CD4-positive, alpha-beta T cell treated with Interleukin-6 for 4 hours (primary cell): ENCODE measurements at places on chromosomes 16 and 17.
A peak's percentile ranks its signal among the peaks of the same experiment; 100 is the strongest.

- no peak for DNase-seq
Observed at GRCh38 chr16:72961115-72961832, 86.7 kb downstream of the ZFHX3 start.

GRCh38 chr17:48611681-48612455 is 1.1 kb upstream of the HOXB7 start:
- peak; percentile 26 for DNase-seq

GRCh38 chr16:2468725-2469398 is 2.2 kb upstream of the NTN3 start:
- no peak for DNase-seq

- no peak for DNase-seq
Observed at GRCh38 chr16:85995541-85996423, 96.8 kb downstream of the IRF8 start.

- no peak for DNase-seq
Observed at GRCh38 chr16:28180655-28181460, 30.9 kb downstream of the XPO6 start.

GRCh38 chr16:77430360-77430759 is 4.5 kb downstream of the ADAMTS18 start:
- no peak for DNase-seq

- DNase-seq, result peak; percentile 7
Observed at GRCh38 chr16:69859105-69859989, 91.8 kb upstream of the CLEC18A start.

GRCh38 chr17:49388290-49388640 is 26.2 kb upstream of the ZNF652 start:
- DNase-seq, result peak; percentile 41

DNA sequence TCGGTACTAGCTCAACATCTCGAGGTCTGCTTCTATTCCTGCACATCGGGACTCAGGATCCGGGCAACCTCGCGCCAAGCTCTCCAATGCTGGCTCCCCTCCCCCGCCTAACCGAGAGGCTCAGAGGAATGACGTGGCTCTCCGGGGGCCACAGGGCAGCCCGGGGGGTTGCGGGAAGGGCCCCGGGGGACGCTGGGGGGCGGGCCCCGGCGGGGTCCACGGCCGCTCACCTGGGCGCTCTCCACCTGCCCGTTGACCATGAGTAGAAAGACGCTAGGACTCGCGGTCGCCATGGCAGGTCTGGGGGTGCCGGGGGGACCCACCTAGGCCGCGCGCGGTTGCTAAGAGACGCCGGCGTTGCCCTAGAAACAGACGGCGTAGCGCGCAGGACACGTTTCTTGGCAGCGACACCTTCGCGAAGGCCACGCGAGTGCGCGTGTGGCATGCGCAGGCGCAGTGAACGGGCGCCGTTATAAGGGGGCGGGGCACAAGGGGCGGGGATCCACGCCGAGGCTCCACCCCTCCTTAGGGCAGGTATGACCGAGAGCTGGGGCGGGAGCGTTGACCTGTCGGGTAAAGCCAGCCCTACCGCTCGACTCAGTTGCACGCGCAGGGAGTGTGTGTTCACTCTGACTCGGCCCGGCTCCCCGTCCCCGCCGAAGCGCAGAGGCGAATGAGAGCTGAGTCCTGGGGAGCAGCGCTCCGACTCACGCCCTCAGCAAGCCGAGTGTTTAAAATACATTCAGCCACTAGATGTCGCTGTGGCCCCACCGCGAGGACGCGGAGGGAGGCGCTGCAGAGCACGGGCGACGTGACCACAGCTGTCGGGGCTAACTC is at the start of gene B9D1:
B9D1 (minus strand) TSS at position 447 of the 837 bp plus-strand sequence; CDS start at position 293, 154 bp downstream.
- DNase-seq, result peak; percentile 90

DNA sequence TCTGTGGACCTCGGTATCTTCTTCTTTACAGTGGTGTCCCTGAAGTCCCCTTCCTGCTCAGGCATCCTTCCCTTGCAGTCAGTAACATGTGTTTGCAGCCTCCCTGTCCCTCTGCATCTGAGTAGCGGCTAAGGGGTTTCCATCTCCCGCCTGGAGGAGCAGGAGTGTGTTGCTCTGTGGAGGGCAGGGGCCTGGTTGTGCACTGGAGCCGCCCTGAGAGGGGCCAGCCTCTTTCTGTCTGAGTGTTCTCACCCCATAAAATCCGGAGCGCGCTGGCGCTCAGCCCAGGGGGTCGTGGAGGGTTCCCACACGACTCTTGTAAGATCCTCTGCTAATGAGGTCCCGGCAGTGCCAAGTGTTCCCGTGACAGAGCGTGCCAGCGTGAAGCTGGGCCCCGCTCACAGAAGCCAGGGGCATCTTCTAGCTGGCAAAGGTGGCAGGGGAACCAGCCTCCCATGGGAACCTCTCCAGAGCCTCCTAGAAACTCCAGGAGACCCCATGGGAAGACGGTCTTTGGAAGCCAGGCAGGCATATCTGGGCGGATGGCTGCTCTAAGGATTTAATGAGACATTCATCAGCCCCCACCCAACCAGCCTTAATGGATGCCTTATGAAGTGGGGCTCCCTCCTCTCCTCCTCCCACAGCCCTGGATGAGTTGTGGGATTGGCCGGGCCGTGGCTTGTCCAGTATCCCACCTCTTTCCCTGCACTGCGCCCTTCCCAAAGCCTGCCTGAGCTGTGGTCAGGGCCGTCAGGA is 91.4 kb upstream of the GSE1 start:
- no peak for DNase-seq

DNA sequence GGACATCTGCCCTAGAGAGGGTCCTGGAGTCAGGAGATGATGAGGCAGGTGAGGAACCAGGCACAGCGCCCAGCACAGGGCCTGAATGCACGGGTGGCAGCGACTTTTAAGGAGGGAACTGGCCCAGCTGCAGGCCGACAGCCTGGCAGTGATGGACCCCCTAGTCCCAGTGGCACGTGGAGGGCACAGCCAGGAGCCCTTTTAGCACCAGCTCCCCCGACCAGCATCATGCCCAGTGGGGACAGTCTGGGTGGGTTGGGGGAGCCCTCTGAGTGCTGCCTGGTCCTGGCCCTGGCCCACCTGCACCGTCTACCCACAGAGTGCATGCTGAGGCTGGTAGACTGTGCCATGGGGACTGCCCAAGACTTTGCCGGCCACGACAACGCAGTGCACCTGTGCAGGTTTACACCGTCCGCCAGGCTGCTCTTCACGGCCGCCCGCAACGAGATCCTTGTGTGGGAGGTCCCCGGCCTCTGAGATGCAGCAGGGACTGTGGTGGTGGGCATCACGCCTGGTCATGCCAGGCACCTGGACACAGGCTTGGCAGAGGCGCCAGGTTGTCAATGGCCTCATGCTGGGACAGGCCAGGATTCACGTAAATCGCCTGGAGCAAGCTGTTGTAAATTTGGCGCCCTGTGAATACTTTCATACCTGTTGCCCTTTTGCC is 686 bp upstream of the RHOT2 start:
- no peak for DNase-seq

- DNase-seq, result no peak
Observed at GRCh38 chr17:266701-267667, 85.5 kb upstream of the DOC2B start.

DNA sequence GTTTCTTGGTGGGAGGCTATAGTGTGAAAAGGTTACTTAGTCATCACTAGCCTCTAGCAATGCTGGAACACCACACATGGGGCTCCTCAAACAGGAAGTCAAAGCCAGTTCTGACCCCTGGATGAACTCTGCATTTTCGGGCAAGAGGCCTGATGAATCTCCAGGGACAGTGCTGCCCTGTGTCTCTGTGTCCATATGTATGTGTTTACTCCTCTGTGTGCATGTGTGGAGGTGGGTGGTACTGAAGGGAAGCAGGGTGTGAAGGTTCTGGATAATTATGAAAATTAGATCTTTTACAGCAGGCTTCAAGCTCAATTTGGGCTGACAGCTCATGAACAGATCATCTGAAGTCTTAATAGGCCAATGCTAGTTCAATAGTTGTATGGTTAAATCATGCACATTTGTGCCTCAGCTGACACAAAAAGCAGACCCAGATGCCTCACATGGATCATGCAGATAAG is 133.6 kb downstream of the SNX11 start:
- peak; percentile 5 for DNase-seq

DNA sequence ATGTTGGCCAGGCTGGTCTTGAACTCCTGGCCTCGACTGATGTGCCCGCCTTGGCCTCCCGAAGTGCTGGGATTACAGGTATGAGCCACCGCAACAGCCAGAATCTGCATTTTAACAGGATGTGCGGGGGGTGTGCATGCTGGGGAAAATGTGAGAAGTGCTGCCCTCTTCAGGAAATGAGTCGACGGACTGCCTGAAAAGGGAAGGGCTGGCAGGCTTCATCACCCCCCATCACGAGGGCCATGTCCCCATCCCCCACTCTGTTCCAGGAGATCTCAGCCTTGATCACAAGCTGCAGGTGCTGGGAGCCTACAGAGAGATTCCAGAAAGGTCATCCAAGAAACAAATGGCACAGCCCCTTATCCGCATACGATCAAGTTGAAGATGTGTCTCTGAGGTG is 195.3 kb upstream of the RPL38 start:
- peak; percentile 17 for DNase-seq

- no peak for DNase-seq
Observed at GRCh38 chr16:72256398-72257066, 84.6 kb upstream of the PMFBP1 start.

DNA sequence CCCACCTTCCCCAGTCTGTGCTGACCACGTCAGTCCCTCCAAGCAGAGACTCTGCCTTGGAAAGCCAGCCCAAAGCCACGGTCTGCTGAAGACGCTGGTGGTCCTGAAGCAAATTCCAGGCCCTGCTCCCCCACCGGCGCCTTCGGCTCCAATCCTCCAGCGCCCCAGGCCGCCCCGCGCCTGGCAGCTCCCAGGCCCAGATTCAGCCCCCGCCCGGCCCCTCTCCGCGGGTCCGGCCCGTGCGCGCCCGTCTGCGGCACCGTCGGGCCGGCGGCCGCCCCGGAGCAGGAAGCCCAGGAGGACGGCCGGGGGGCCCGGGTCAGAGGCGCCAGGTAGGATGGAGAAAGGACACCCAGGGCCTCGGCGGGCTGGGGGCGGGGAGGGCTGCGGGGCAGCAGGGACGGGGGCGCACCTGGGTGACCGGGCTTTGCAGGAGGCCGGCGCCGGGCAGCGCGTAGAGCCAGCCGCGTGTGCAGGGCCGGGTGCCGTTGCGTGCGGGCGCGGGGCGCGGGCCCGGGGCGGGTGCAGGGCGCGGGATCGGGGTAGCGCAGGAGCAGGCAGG is 594 bp upstream of the SLC22A31 start:
- DNase-seq, result no peak

GRCh38 chr17:16448490-16448889 is 33.1 kb downstream of the TRPV2 start:
- DNase-seq, result no peak

- no peak for DNase-seq
Observed at GRCh38 chr17:50722746-50723145, 3.3 kb downstream of the LUC7L3 start.

- DNase-seq, result no peak
Observed at GRCh38 chr17:49729069-49729468, 21.3 kb upstream of the SLC35B1 start.

DNA sequence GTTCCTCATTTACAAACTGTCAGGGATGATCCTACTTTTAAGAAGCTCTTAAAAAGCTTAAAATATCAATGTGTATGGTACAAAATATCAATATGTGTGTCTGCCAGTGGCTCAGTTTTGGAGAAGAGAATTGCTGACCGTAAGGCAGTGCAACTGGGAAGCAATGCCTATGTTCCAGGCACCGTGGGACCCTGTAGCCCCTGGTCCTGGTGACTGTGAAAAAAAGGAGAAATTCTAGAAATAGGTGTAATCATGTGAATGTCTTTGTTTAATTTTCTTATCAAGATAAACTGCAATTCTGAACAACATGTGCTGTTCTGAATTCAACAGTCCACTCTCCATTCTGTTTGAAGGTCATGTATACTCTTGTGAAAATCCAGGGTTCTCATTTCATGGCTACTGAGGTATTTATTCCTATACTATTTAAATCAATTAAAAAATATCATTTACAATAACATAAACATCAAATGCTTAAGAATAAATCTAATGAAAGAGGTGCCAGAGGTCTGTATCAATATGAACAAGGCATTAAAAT is 9.4 kb upstream of the HP start:
- DNase-seq, result no peak
